ENCODE measurements at places on chromosomes 5 and 9. TPM values are rescaled to one million over a fixed set of nuclear protein-coding genes. Genes with fewer than 3 reads are reported as not detected.

DNA sequence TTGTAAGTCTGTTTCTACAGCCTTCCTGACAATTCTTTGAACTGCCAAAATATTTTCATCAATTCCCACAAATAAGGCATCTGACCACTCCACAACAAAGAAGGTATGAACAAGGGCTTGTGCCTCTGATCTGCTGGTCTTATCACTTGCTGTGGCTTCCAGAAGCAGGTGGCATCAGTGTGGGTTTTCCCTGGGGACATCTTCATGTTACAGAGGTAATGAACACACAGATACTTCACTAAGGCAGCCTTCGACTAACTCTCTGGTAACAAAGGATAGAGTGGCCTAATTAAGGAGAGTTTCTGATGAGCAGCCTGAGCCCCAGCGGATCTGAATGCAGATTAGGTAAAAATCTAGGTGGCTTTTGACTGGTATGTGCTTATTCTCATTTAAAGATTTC is 15.2 kb upstream of the ERAP2 start:
- H3K27ac ChIP-seq = no peak overlapping the region
- H3K27me3 ChIP-seq = no peaks in the 10 kb centered on the region
- H3K4me1 ChIP-seq = peaks cover 4% of the 10 kb centered on the region
- no peak for DNase-seq

DNA sequence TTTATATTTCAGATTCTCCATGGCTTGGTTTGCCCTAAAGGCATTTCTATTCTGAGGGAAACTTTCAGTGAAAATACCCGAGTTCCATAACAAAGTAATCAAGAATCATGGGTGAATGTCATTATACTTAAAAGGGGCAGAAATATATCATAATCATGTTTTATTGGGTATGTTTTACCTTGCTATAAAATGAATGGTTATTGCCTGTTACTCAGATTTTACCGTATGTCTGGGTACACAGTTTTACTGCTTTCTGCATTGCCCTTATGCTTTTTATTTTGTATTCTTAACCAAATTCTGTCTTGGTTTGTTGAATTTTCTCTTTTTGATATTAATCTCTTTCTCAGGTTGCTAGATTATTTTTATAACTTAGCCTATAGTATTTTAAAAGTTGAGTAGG is 2.5 kb downstream of the GPR151 start:
- H3K4me1 ChIP-seq = no peaks in the 10 kb centered on the region
- H3K27ac ChIP-seq = no peak overlapping the region
- peaks cover 43% of the 10 kb centered on the region for H3K36me3 ChIP-seq
- H3K4me3 ChIP-seq = no peak overlapping the region
- no peak for DNase-seq

DNA sequence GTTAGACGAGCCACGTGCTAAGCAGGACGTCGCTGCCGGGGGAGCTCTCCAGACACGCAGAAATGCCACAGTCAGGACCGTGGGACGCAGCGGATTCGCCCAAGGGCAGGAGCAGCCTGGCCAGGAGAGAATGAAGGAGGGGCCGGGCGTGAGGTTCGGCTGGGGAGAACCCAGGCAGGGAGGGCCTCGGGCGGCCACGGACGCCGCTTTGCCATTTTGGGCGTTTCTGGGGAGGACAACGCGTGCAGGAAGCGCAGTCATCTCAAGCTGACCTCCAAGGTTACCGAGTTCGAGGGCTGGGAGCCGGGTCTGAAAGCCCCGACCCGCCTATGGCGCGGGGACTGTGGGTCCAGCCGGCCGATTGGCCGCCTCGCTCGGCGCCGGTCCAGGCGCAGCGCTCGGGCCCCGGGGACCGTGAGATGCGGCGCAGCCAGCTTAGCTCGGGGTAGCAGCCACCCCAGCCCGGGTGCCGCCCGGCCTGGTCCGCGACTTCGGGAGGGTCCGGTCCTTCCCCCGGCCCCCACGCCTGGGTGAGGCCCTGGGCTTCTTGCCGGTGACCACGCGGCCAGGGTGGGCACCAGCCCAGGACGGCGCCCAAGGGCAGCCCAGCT is 760 bp upstream of the MAN1B1 start:
- H3K27ac ChIP-seq = peak overlapping the region; percentile 95
- no peaks in the 10 kb centered on the region for H3K27me3 ChIP-seq
- H3K4me1 ChIP-seq = peaks cover 28% of the 10 kb centered on the region
- H3K4me3 ChIP-seq = peak overlapping the region; percentile 65
- H3K36me3 ChIP-seq = no peaks in the 10 kb centered on the region

- peak; percentile 64 for DNase-seq
- peak overlapping the region; percentile 88 for H3K27ac ChIP-seq
These were observed 133.0 kb downstream of the C9orf50 start for GRCh38 chr9:129487658-129488483.

GRCh38 chr5:12772276-12772675 is 868.0 kb upstream of the CTNND2 start:
- H3K36me3 ChIP-seq = no peaks in the 10 kb centered on the region
- no peaks in the 10 kb centered on the region for H3K4me1 ChIP-seq
- DNase-seq = no peak
- no peak overlapping the region for H3K27ac ChIP-seq

DNA sequence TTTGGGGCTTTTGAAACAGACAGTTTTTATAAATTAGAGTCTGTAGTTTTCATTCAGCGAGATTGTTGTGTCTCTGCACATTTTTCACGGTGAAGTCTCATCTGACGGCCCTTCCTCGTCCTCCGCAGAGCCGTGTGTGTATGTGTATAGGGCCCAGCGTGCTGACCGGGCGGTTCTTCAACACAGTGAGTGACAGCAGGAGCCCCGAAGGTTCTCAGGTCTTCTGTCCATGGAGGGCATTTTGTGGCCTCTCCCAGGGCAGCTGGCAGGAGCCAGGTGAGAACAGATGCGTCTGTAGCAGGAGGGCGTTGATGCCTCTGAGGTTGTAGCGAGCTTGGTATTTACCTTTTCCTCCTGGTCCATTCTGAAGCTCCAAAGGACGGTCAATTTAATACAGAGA is 116.0 kb upstream of the LPCAT1 start:
- no peak for DNase-seq
- no peaks in the 10 kb centered on the region for H3K4me1 ChIP-seq
- H3K36me3 ChIP-seq = no peaks in the 10 kb centered on the region
- no peaks in the 10 kb centered on the region for H3K27me3 ChIP-seq
- H3K27ac ChIP-seq = no peak overlapping the region
- no peak overlapping the region for H3K4me3 ChIP-seq

DNA sequence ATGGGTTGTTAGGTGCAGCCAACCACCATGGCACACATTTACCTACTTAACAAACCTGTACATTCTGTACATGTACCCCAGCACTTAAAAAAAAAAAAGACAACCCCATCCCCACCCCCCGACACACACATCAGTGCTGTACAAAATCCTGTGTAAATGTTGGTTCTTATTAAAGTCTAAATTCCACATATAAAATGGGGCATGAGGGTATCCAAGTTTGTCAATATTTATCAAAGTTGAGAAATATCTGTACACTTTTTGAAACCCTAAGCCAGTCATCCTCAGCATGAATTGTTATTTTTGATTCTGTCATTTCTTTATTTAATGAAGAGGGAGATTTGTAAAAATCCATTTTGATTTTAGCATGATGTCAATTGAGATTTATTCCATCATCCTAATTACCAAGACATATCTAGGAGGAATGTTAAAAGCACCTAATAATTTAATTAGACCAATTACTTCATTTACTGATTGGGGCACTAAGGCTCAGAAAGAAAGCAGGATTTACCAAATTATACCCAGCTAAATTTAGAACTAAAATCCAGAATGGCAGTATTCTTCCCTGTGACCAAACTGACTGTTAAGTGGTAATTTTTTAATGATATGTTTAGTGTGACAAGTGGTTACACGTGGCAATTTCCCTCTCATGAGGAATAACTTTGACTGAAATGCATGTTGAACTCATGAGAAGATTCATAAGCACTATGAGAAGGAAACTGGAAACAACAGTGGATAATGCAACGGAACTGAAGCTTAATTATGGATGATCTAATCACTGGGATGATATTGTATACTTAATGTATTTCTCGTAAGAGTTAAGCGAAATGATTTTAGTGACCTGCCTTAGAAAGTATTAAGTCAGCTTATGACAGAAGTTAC is 195.9 kb downstream of the SGCD start:
- H3K36me3 ChIP-seq = no peaks in the 10 kb centered on the region
- H3K4me1 ChIP-seq = no peaks in the 10 kb centered on the region
- H3K27ac ChIP-seq = no peak overlapping the region
- DNase-seq = no peak
- no peaks in the 10 kb centered on the region for H3K27me3 ChIP-seq
- H3K4me3 ChIP-seq = no peak overlapping the region

The SPDL1 gene
- 3.9 TPM for total RNA-seq

The CEL gene
- total RNA-seq = 6.6 TPM
